Chondrocyte (in vitro differentiated cells): ENCODE measurements at places on chromosomes 3 and 15. TPM values are rescaled to one million over a fixed set of nuclear protein-coding genes. Genes with fewer than 3 reads are reported as not detected.

C3orf49 gene
- total RNA-seq = not detected in 3 replicates

ASB7 gene
- total RNA-seq = 10.8 to 13.1 TPM (median 12.2 TPM) in 3 replicates

SUSD5 gene
- total RNA-seq = 38.5 to 55.6 TPM (median 51.8 TPM) in 3 replicates

GRCh38 chr15:89978914-89979313, 22.2 kb upstream of the ZNF710 start:
- H3K4me3 ChIP-seq = no peak overlapping the region
- no peaks in the 10 kb centered on the region for H3K4me1 ChIP-seq
